ENCODE measurements at places on chromosomes 11 and 22.

- DNase-seq, result no peak
Measured at GRCh38 chr11:26904132-26904531, 89.8 kb upstream of the FIBIN start.

GRCh38 chr11:112538534-112539280 lies 278.0 kb upstream of the PLET1 start:
- DNase-seq, result no peak

DNA sequence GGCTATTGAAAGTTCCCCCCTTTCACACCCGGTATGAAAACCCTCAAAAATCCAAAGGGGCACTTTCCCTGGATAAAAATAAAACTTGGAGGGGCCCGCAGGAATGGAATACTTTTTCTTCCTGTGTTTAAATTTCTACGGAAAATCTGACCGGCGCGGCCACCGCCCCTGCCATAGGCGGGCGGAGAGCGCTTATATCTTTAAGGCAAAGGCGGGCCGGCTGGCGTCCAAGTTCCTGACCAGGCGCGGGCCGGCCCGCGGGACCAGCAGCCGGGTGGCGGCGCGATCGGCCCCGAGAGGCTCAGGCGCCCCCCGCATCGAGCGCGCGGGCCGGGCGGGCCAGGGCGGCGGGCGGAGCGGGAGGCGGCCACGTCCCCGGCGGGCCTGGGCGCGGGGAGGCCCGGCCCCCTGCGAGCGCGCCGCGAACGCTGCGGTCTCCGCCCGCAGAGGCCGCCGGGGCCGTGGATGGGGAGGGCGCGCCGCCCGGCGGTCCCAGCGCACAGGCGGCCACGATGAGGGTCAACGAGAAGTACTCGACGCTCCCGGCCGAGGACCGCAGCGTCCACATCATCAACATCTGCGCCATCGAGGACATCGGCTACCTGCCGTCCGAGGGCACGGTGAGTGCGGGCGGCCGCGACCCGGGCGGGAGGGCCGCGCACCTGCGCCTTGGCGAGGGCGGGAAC lies at the start of gene ANO1:
Gene ANO1 (plus strand): TSS at position 223 of the 686 bp plus-strand sequence. CDS start 290 bp downstream, at position 513.
- no peak for DNase-seq

GRCh38 chr11:2177076-2177475 lies 5.5 kb upstream of the TH start:
- DNase-seq, result no peak

DNA sequence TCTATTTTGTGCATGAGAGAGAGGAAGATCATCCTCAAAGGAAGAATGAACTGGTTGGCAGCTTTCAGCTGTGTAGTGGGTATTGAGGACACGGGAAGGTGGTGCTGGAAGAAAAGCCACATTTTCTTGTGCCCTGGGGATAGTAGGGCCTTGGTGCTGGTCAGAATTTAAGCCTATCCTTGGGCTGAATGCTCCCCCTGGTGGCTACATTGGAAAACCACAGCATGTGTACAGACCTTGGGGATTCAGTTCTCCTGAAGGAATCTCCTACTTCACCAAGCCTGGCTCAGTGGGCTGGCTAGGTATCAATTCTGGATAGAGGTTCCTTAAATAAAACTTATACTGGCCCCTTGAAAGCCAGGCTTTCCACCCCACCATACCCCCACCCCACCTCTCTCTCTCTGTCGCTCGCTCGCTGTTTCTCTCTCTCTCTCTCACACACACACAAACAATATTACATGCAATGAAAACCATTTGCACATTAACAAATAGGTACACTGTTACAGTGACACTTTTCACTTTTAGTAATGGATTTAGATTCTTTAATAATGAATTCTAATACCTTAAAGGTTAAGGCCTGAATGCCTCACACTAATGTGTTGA lies 2.8 kb upstream of the OR51M1 start:
- DNase-seq, result no peak

DNA sequence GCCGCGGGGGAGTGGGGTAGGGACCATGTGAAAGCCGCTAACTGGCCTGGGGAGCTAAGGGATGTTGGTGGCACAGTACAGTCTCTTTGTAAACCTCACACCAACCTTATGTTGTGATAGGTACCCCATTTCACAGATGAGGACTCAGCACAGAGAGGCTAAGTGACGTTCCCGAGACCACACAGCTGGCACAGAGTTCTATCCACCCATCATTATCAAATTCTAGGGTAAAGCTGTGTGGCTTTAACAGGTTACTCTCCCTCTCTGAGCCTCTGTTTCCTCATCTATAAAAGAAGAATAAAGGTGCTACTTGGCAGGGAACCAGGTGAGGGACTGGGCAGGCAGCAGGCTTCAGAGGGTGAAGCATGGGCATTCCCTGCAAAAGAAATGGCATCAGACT lies 1.4 kb upstream of the GDPD5 start:
- DNase-seq, result no peak

DNA sequence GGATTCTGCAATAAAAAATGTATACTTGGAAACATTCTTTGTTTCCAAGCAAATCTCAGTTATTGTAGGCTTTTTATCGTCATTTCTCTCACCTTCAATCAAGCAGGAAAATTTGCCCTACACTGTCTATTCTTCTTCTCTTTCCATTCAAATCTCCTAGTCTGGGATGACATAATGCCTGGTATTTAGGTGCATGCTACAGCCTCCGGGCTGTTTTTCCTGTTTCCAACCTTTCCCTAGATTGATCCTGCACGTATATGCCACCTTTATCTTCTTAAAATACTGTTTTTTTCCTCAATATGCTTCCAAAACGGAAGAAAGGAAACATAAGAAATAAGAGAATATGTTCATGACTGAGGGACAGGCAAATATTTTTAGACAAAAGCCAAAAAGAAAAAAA lies 249.1 kb upstream of the UBASH3B start:
- DNase-seq, result no peak

- no peak for DNase-seq
Measured at GRCh38 chr11:128323381-128323780, 264.0 kb downstream of the ETS1 start.

- no peak for DNase-seq
Measured at GRCh38 chr11:75199412-75199955, 41.1 kb upstream of the TPBGL start.

DNA sequence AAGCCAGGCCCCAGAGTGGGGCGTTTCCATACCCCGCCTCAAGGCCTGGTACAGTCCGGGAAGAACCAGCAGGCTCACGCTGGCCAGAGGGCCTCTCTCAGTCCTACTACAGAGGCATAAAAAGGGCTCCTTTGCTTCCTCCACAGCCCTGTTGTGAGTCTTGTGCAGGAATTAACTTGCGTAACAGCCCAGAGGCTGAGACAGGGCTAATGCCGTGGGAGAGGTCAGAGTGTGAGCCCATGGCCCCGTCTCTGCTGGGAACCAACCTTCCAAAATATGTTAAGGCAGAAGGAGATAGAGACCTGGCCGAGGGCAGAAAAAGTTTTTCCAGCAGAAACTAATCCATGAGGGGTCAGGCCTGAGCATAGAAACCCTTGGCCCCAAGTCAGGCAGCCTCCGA lies 19.9 kb upstream of the TMEM184B start:
- no peak for DNase-seq
